Activated CD4-positive, alpha-beta T cell treated with anti-CD3 and anti-CD28 coated beads for 4 hours (primary cell): ENCODE measurements at places on chromosomes 5 and 9.
A peak's percentile ranks its signal among the peaks of the same experiment; 100 is the strongest.

DNA sequence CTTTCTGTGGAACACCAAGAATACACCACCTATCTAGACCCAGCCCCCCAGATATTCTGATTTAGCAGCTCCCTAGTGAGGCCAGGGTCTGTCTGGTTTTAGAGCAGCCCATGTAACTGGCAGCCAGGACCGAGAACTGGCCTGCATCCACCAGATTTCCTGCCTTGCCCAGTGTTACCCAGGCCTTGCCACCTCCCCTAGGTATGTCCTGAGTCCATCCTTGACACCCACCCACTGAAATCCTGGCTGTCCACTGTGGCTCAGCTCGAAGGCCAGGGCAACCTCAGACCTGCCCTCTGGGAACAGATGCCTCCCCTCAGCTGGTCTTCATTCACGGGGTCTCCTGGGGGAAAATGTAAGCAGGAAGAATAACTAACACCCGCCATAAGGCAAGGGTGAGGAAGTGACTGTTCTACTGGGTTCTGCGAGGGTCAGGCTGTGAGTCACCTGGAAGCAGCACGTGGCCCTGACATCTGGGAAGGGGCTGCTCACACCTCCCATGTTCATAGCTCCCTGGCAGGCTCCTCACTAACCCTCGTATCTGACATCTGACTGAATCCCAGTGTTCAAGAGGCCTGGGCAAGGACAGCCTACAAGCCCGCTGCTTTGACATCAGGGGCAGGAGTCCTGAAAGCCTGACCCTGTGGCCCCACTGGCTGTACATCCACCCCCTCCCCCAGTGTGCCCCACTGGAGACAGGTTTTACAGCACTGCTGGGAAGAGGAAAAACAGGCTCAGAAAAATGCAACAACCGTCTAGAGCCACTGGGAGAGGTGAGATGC lies 72.7 kb downstream of the SEMA4D start:
- DNase-seq: peak; percentile 48

DNA sequence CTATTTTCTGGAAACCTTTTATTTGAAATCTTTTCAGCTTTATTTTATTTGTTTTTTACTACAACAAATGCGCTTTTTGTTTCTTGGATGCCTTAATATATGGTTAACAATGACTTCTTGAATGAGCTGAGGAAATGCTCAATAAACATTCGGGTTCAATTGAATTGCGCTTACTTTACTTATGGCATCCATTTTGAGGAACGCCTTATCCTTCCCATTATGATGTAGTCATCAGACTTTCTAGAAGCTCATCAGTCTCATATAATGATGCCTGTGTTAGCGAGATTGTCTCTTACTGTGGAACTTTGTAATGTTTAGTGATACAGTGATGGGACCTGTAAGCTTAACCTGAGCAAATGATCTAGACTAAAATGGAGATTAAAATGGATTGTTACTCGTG lies 916 bp downstream of the SHLD3 start:
- DNase-seq: no peak

- no peak for DNase-seq
Measured at GRCh38 chr5:168451565-168451964, 34.7 kb upstream of the RARS1 start.

DNA sequence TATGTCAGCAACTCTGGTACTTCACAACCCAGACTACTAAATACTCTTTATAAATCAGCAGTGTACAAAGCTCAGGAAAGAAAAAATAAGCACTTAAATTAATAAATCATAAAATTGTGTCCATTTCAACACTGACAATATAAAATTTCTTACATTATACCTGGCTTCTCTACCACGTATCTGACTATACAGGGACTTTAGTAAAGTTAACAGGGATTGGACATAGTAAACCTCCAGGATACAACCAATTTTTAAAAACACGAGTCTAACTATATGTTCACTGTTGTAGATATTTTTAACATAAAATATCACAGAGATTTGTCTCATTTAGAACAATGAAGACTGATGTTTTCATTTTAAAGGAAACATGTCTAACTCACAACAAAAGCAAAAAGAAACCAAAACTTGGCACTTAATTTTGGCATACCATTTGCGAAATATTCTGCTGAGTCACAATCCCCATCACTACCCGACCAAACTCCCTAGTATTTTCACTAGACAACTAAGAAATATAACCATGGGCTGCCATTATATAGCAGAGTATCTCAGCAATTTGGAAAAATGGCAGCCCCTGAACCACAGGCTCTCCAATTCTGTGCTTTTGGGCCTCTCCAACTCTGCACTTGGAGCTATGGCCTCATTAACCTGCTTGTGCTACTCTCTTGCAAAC lies 14.4 kb downstream of the FAM169A start:
- DNase-seq: no peak

GRCh38 chr5:31934156-31934555 lies 240.0 kb downstream of the GOLPH3 start:
- no peak for DNase-seq
